Trophoblast cell (in vitro differentiated cells and primary cell): ENCODE measurements at places on chromosomes 11 and 22.

DNA sequence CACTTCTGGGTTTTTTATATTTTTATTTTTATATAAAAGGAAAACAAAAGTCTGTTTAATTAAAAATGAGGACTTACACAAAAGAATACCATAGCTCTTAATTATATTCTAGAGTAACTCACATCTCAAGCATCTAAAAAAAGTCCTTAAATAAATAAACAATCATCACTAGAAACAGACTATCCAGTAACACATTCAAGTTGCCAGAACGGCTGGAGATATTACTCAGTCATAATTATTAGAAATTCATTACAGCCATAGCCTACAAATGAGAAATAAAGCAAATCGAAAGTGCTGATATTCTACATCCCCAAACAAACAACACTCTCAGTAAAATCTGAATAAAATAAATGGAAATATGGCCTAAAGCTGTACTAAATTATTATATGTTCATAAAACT lies 182.5 kb upstream of the C11orf58 start:
- no peak for DNase-seq

- no peak for DNase-seq
Observed at GRCh38 chr11:107397357-107397756, 60.3 kb downstream of the CWF19L2 start.

GRCh38 chr11:78929906-78930220 lies 355.2 kb upstream of the NARS2 start:
- no peak for DNase-seq

- DNase-seq: peak; percentile 95
Observed at GRCh38 chr22:37566903-37567798, 6.9 kb downstream of the CDC42EP1 start.

DNA sequence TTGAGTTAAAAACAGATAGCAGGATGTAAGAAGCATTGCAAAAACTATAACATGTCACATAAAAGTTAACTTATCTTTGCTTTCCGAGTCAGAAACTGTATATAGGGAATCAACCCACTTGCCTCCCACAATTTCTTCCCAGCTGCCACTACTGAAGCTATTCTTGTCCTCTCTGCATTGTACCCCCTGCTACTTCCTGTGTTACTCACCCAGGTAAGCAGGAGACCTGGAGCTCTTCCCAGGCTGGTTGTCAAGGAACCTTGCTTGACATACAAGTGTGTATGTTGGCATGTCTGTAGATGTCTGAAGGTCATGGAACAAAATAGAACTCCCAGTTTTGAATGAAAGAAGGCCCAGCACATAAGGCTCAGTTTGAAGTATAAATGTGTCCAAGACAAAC lies 74.3 kb upstream of the LRRC4C start:
- no peak for DNase-seq

GRCh38 chr22:35736701-35737100 lies 19.0 kb downstream of the APOL5 start:
- no peak for DNase-seq

DNA sequence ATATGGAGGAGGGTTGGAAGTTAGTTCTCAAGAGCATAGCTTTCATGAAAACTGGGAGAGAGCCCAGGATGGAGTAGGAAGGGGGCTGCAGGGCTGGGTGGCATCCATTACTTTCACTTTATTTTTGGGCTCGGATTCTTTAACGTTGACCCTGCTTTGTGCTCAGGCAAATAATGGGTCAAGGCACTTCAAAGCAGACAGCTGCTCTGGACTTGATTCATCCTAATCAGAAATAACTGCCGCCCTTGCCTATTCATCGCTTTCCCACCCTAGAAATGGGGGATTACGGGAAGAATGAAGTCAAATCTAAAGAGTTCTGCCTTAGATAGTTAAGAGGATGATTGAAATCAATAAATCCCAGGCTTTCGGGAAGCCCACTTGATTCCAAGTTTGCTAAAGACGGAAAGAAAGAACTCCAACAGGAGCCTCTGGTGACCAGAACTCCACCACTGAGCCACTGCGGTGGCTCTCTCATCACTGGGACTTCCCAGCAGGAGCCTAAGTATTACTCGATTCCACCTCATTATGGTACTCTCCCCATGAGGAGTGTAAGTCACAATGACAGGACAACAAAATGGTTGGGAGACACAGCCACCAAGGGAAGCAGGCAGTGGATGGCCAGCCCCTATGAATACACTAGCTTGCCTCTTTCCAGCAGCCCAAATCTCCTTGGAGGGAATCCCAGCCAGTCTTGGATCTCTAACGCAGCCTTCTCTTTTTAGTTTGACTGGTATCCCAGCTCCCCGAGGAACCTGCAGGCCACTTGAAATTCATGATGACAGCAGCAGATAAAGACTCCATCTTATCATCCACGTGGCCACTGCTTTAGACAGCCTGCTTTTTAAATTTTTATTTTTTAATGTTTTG lies 815.5 kb downstream of the NTM start:
- DNase-seq: no peak

DNA sequence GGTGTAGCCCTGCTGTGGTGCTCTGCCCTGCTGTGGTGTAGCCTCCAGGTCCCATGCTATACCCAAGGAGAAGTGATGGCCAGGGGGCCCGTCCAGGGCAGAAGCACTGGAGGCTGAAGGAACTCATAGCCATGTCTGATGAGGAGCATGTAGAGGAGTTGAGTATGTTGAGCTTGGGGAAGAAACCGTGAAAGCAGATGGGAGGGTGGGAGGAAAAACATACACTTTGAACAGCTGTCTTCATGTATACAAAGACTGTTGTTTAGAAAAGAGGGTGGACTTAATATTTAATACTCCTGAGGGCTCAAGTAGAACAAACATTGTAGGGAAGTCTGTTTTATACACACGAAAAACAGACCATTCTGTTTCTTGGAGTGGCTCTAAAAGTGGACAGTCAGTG lies 26.6 kb upstream of the TTC12 start:
- DNase-seq: no peak

DNA sequence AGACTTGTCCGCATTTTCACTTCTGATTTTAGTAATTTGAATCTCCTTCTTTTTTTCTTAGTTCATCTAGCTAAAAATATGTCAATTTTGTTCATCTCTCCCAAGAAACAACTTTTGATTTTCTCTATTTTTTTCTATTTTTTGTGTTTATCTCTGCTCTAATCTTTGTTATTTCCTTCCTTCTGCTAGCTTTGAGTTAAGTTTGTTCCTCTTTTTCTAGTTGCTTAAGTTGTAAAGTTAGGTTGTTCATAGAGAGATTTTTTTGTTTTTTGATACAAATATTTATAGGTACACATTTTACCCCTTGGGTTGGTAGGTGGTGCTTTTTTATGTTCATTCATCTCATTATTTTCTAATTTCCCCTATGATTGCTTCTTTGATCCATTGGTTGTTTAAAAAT lies 22.1 kb upstream of the XKR3 start:
- no peak for DNase-seq
